Stimulated activated CD4-positive, alpha-beta T cell treated with anti-CD3 and anti-CD28 coated beads, TNF-alpha, amount 100 ng/mL, for 4 hours (primary cell): ENCODE measurements at places on chromosomes 16 and 17.

- no peak for DNase-seq
Measured at GRCh38 chr17:1183171-1183873, 3.5 kb upstream of the ABR start.

- no peak for DNase-seq
Measured at GRCh38 chr17:40511667-40512220, 10.3 kb upstream of the TNS4 start.

DNA sequence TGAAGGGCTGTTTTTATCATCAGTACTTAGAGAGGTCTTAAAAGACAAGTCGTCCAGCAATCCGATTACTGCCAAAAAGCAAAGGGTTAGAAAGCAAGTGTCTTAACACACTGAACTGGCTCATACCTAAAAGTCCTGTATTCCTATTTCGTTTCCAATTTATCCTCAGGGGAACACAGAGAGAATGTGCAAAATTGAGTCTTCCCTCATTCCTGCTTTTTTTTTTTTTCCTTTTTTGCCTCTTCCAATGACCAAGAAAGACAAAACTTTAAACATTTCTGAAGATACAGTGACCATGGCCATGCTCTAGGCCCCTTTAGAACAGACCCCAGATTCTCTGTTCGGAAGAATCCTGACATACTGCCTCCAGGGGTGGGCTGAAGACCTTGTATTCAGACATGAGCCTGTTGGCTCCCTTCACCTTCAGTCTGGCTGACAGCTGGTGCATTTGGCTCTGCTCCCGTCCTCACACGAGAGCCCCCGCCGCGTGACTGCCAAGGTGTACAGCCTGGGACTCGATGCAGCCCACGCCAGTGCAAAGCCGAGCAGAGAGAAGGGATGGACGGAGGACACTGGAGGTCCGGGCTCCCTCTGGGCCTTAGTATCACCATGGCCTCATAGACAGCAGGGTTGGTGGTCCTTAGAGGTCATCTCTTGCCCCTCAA lies 47.0 kb downstream of the COTL1 start:
- no peak for DNase-seq

DNA sequence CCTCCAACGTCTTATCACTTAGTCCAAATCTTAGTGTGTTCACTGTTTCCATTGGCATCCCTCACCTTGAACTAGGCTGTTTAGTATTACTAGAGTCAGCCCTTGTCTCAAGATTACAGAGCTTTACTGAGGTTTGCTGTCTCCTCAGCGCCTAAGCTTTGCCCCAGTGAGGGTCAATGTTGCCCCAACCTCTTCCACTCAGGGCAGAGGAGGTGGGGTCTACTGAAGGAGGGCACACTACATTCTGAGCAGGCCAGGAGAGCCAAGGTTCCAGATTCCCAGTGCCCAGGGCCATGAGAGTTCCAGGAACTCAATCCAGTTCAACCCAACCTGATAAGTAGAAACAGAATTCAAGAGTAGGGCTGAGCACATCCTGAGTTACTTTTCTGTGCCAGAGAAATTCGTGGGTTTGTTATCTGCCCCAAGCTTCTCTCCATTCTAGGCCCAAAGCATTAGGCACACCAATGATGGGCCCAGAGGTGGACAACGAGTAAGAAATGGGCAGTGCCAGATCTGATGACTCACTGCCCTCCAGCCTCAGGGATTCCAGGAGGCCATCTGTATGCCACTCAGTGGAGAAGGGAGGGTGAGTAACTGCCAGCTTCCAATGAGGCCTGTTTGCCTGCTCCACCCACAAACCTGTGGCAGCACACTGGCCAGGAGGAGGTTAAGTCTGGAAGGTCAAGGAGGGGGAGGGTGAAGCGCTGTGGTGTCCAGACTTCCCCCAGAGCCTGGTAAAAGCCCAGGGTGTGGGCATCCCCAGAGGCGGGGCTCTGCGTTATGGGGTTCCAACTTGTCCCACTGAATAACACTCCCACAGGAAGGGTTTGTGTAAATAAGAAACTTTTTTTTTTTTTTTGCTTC lies 8.2 kb downstream of the TUBG2 start:
- no peak for DNase-seq

GRCh38 chr17:64786337-64786736 lies 124.2 kb upstream of the SMURF2 start:
- DNase-seq: no peak
